ENCODE measurements at places on chromosomes 4 and X.

DNA sequence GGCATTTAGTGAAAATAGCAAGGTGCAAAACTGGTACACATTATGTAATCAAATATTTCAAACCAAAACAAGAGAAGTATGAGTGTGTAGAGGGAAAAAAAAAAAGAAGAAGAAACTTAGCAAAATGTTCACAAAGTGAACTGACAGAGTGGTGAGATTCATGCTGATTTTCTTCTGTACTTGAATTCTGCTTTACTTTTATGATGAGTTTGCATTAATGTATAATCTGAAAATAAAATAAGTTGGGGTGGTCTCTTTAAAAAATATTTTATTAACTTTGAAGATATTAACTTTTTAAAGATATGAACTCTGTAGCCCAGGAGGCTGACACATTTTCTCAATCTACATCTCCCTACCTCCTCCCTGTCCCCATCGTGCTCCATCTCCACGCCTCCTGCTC lies 185.1 kb downstream of the QDPR start:
- DNase-seq = no peak

GRCh38 chr4:111213531-111213930 lies 590.7 kb upstream of the PITX2 start:
- DNase-seq = no peak

DNA sequence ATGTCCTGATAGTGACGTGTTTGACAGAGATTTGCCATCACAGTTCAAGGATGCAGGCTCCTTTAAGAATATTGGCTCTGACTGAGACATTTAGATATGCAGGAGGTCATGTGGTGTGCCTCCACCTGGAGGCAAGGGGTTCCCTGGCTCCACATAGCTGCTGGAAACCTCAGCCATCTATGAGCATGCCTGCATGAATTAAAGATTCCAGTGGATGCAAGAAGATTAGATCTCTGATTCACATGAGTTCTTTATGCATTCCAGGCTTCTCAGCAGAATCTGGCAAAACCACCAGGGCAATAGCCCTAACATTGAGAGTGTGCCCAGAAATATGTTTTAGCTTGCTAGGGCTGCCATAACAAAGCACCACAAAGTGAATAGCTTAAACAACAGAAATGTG lies 298.5 kb upstream of the AADAT start:
- DNase-seq = no peak

DNA sequence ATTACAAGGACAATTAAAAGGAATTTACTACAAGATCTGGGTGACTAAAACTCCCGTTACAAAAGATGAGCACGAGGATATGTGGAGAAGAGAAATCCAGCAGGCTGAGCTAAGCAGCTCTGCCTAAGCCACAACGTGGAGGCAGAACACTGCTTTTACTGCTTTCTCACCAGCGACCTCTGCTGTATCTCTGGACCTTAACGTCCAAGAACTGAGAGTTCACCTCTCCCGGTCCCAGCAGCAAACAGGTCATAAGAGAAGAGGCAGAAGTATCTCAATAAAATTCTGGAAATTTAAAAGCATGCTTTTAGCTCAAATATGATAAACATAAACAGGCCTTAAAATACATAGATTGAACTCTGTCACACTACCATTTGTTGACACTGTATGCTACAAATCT lies 81.0 kb downstream of the ADGRA3 start:
- peak; percentile 68 for DNase-seq

DNA sequence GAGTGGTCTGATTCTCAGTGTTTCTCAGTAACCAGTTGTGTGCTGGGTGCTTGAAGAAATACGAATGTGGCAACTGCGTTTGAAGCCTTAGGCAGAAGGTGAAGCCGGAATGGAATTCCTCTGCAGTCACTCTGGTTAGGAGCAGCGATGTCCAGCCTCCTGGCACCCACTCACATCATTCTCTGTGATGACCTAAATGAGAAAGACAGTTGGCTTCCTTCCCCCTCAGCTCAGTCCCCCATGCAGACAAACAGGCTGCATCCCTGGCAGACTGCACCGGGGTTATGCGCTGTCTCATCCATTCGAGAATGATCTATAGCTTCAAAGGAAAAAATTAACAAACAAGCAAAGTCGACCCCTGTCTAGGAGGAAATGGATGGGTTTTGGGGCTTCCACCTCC lies 170.1 kb upstream of the SCML1 start:
- DNase-seq = no peak

GRCh38 chr4:6937201-6937600 lies 27.6 kb downstream of the TBC1D14 start:
- DNase-seq = no peak

DNA sequence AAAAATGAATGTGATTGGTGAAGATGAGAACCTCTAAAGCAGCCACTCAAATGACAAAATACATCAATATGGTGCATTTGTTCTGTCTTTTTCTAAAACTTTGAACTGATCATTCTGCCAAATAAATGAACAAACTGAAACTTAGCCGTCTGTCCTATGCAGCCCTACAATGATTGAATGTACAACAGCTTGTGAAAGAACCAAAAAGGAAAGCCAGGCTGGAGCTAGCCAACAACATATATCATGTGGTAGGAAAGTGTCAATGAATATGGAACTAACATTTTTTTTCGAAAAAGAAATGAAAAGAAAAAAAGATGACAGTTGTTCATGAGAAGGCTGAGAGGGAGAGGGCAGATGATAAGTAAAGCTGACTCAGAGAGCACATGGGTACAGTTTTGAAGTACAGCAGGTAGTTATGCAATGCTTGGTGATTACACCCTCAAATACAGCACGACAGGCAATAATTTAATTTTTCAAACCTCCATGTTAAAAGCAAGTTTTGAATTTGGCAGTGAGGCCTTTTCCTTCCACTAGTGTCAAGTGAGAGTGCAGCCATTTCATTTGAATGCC lies 21.2 kb upstream of the SLC7A11 start:
- DNase-seq = no peak

DNA sequence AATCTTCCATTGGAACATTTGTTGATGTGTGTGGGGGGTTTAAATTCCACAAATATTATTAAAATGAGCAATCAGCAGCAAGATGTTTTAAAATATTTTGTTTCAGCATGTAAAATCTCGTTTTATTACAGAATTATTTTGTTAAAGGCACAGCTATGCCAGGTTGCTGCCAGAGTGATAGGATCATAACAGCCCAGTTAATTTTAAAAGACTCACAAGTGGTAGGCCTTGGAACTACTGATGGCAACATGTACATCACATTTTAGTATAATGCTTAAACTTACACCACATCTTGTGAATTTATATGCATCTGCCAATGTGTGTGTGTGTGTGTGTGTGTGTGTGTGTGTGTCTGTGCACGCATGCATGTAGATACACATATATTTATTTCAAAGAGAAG lies 97.8 kb upstream of the SPRY1 start:
- no peak for DNase-seq

- no peak for DNase-seq
These were observed 67.0 kb downstream of the HTRA3 start for GRCh38 chr4:8336412-8337075.

- no peak for DNase-seq
These were observed 1082.7 kb downstream of the NLGN4X start for GRCh38 chrX:5145957-5146356.

DNA sequence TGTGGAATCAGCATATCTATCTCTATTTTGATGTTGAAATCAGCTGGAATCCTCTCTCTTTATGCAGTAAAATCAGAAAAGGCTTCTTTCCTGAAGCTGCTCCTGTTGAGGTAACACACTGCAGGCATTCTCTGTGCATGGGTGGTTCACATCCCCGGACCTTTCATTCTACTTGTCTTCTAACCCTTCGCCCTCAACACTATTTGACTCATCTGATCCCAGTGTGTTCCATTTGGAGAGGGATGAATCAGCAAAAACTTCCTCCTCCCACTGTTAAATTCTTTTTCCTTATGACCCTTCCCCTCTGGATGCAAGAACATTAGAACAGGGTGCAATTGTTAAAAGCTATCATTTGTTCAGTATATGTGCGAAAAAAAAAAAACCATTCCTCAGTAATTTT lies 67.4 kb downstream of the RNF150 start:
- DNase-seq = no peak

DNA sequence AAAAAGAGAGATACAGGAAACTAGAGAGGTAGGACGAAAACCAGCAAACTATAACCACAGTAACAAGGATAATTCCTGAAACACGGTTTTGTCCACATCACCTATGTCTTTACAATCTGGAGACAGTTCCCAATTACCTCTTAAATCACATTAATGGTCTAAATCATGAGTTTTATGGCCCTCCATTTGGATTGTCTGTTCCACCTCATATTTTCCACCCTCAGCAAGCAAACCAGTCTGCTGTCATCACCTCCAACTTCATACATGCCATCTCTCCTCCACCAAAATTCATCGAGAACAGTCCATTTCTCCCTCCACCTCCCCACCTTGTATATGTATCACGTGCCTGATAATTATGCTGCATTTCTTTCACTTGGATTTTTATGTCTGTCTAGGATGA lies 107.3 kb downstream of the SH3RF1 start:
- DNase-seq = no peak

GRCh38 chr4:71290074-71290473 lies 48.7 kb upstream of the SLC4A4 start:
- no peak for DNase-seq
